Epithelial cell of alveolus of lung (primary cell): ENCODE measurements at places on chromosomes 1 and 21. TPM values are rescaled to one million over a fixed set of nuclear protein-coding genes. Genes with fewer than 3 reads are reported as not detected.

The ZFP69 gene
- 3.0 TPM in 2 replicates for total RNA-seq

The PPP2R5A gene
- total RNA-seq: 21.5 and 23.3 TPM in 2 replicates

The ASPM gene
- 14.7 and 21.7 TPM in 2 replicates for total RNA-seq

The SPRR2F gene
- total RNA-seq: not detected in 2 replicates

The HTR6 gene
- not detected in 2 replicates for total RNA-seq

The CFHR1 gene
- not detected in 2 replicates for total RNA-seq

The ZNF683 gene
- not detected in 2 replicates for total RNA-seq

The CRP gene
- total RNA-seq: not detected in 2 replicates

The IVL gene
- not detected in 2 replicates for total RNA-seq

The RASSF5 gene
- total RNA-seq: 1.6 and 1.9 TPM in 2 replicates

The GFI1 gene
- 0.52 TPM in 1 of 2 replicates, not detected in the other for total RNA-seq

The RIMS3 gene
- 0.16 and 0.52 TPM in 2 replicates for total RNA-seq

The ODF2L gene
- 12.9 and 25.2 TPM in 2 replicates for total RNA-seq

The POGK gene
- 22.0 and 23.9 TPM in 2 replicates for total RNA-seq

The WDR64 gene
- total RNA-seq: not detected in 2 replicates

The TMCC2 gene
- 3.0 and 3.6 TPM in 2 replicates for total RNA-seq

The DMBX1 gene
- not detected in 2 replicates for total RNA-seq

The VSIG8 gene
- total RNA-seq: not detected in 2 replicates

The OR2M3 gene
- total RNA-seq: not detected in 2 replicates

The TAF12 gene
- 22.2 and 29.4 TPM in 2 replicates for total RNA-seq

The TIAM1 gene
- total RNA-seq: 0.48 and 2.7 TPM in 2 replicates

The PLPPR4 gene
- total RNA-seq: 0.13 and 0.24 TPM in 2 replicates

The S100A2 gene
- 8.0 and 18.1 TPM in 2 replicates for total RNA-seq

The IL22RA1 gene
- not detected in 2 replicates for total RNA-seq

The DIP2A gene
- total RNA-seq: 11.2 and 16.9 TPM in 2 replicates

The GNPAT gene
- 34.7 and 41.9 TPM in 2 replicates for total RNA-seq

The KIAA1614 gene
- total RNA-seq: 5.2 and 10.5 TPM in 2 replicates
